HCT116 (cell line): ENCODE measurements at places on chromosomes 13 and 19. TPM values are rescaled to one million over a fixed set of nuclear protein-coding genes. Genes with fewer than 3 reads are reported as not detected.

Gene ZNF358
- total RNA-seq, result 20.7 TPM

Gene NXNL1
- not detected for total RNA-seq

Gene CNN1
- total RNA-seq, result 0.64 TPM

DNA sequence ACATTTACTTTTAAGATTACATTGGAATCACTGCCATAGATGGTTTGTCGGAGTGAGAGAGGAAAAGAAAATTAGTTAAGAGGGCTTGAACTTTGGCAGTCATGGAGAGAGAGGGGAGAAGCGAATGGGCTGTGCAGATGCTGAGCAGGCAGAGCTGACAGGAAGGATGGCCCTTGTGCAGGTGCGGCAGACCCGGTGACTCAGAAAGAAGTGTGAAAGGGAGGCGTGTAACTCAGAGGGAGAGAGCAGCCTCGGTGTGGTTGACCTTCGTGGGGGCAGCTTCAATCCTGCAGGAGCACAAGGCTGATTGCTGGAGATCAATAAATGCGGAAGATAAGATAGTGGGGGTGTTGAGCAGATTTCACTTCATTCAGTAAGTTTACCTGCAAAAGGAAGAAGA is 76.9 kb downstream of the TNFSF13B start:
- no peaks in the 10 kb centered on the region for H3K4me1 ChIP-seq
- H3K4me3 ChIP-seq, result no peak overlapping the region
- DNase-seq, result no peak
- H3K27me3 ChIP-seq, result peaks cover 37% of the 10 kb centered on the region

DNA sequence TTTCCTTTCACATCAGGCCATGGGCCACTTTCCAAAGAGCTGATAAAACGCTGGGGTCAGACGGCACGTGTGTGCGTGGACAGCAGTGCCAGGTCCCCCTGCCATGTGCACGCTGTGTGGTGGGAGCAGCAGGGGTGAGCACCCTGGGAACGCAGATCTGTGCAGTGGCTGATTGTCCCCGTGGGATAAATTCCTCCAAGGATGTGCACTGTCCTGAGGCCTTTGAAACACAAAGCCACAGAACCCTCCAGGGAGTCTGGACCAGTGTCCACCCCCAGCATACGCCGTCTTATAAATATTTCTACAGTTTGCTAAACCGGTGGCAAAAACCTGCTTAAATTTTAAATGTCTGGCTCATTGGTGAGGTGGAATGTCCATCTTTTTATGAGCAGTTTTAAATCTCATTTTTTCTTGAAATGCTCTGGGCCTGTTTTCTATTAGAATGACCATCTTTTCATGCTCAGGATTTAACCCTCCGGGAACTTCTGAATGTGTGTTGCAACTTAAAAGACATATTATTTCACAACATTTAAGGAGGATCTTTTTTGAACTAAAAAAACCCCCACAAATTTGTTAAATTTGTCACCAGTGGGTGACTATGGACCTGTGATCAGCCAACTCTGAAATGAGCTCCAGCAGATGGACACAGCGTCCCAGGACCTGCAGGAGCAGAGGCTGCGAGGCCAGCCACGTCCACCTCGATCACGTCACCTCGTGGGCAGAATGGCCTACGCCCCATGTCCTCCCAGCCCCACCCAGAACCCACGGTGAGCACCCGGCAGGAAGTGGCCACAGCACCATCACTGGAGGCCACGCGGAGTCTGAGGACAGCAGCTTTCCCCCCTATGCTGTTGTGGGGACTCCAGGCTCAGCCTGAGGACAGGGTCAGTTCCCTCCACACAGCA is 68.6 kb downstream of the RASA3 start:
- peak overlapping the region; percentile 99 for H3K27ac ChIP-seq
- no peak for DNase-seq
- H3K27me3 ChIP-seq, result no peaks in the 10 kb centered on the region
- H3K36me3 ChIP-seq, result no peaks in the 10 kb centered on the region

DNA sequence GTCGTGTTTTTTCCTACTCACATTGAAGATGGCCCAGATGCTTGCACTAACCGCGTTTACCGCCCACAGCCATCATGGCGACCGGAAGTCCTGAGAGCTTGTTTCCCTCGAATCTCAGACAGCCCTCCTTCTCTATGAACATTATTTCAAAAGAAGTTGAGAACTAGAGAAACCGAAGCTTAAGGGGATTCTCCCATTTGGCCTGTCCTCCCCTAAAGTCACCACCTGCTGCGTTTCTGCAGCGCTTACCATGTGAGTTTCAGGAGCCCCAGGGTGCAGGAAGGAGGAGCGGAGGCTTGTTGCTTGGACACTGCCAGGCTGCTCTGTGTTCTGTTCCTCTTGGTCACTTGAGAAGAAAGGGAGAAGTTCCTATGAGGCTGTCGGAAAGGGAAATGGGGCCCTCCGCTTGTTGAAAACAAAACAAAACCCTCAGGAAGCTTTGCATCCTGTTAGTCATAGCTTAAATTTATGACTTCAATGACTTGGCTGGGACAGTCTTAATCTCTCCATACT is 6.2 kb downstream of the CARD8 start:
- no peaks in the 10 kb centered on the region for H3K27me3 ChIP-seq
- DNase-seq, result no peak
- no peaks in the 10 kb centered on the region for H3K4me1 ChIP-seq
- H3K36me3 ChIP-seq, result no peaks in the 10 kb centered on the region
- no peak overlapping the region for H3K4me3 ChIP-seq

DNA sequence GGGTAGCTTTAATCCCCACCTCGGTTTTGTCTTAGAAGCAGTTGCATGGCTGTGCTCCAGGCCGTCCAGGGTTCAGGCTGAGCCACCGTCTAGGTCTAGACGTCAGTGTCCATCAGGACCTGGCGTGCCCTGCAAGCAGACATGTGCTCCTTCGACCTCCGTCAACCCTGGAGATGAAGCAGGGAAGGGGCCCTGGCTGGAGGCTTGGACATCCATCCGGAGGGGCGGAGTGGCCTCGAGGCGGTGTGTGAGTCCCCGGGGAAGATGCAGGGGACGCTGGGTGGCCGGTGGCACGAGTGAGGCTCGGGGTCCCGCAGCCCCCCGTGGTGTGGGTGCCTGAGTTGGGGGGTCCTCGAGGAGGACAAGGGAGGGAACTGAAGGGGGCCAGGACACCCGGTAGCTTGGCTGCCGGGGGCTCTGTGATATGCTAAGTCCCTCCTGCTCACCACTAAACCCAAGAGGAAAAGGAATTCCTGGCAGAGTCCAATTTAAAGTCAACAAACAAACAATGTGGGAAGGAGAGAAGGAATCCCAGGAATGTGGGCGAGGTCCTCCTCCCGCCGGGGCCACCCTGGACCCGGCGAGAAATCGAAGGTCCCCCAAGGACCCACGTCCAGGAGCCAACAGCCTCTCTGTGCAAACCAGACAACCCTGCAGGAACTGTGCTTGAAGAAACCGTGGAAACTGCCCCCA is 14.9 kb upstream of the PTBP1 start:
- H3K4me3 ChIP-seq, result peak overlapping the region; percentile 27
- peak overlapping the region; percentile 65 for H3K27ac ChIP-seq
- no peaks in the 10 kb centered on the region for H3K36me3 ChIP-seq
- no peaks in the 10 kb centered on the region for H3K27me3 ChIP-seq
- H3K4me1 ChIP-seq, result peaks cover 30% of the 10 kb centered on the region

GRCh38 chr13:51045451-51045850 is 65.6 kb downstream of the C13orf42 start:
- H3K27me3 ChIP-seq, result no peaks in the 10 kb centered on the region
- H3K4me3 ChIP-seq, result no peak overlapping the region
- no peak overlapping the region for H3K27ac ChIP-seq
- H3K4me1 ChIP-seq, result no peaks in the 10 kb centered on the region
- no peaks in the 10 kb centered on the region for H3K36me3 ChIP-seq

- no peaks in the 10 kb centered on the region for H3K27me3 ChIP-seq
- no peak for DNase-seq
- H3K4me3 ChIP-seq, result no peak overlapping the region
- H3K27ac ChIP-seq, result no peak overlapping the region
- no peaks in the 10 kb centered on the region for H3K4me1 ChIP-seq
- H3K36me3 ChIP-seq, result peaks cover 2% of the 10 kb centered on the region; the same call in 1 of the 2 replicates
Measured at GRCh38 chr19:37342753-37343152, 28.1 kb upstream of the ZNF527 start.

DNA sequence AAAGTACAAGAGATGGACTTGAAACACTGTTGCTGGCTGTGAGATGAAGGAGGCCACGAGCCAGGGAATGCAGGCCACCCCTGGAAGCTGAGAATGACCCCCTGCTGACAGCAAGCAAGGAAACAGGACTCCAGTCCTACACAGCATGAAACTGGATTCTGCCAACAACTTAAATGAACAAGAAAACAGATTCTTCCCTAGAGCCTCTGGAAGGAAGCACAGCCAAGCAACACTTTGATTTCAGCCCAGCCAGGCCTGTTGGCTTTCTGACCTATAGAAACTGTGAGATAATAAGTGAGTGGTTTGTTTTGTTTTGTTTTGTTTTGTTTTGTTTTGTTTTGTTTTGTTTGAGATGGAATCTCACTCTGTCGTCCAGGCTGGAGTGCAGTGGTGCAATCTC is 105.3 kb upstream of the CACNA1A start:
- H3K36me3 ChIP-seq, result no peaks in the 10 kb centered on the region
- H3K4me1 ChIP-seq, result no peaks in the 10 kb centered on the region
- H3K4me3 ChIP-seq, result no peak overlapping the region
- H3K27me3 ChIP-seq, result no peaks in the 10 kb centered on the region
- H3K27ac ChIP-seq, result no peak overlapping the region

DNA sequence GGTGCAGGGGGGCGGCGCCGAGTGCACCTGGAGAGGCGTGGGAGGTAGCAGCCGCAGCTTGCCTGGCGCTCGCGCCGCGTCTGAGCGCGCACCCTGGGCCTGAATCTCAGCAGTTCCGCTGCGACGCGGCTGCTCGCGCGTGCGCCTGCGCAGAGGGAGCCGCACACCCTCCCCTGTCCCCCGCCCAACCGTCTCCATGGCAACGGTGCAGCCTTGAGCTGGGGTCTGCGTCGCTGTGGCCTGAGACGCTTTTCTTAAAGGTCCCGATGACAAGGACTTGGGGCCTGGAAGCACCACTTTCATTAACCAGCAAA is at the start of gene PNMA8B:
Gene PNMA8B, minus strand, starts transcription at position 82 of the 314 bp plus-strand sequence. CDS start 402 bp downstream, outside the sequence.
- no peak within 1 kb of the TSS for H3K4me3 ChIP-seq
- H3K27me3 ChIP-seq, result no peaks in the 10 kb centered on the region
- DNase-seq, result no peak
- H3K36me3 ChIP-seq, result no peaks in the 10 kb centered on the region
- peaks cover 3% of the 10 kb centered on the region for H3K4me1 ChIP-seq

GRCh38 chr19:28960586-28960985 is 252.4 kb downstream of the UQCRFS1 start:
- no peak overlapping the region for H3K4me3 ChIP-seq
- no peaks in the 10 kb centered on the region for H3K27me3 ChIP-seq
- no peak overlapping the region for H3K27ac ChIP-seq
- H3K36me3 ChIP-seq, result no peaks in the 10 kb centered on the region
- H3K4me1 ChIP-seq, result no peaks in the 10 kb centered on the region

GRCh38 chr19:14203177-14203576 is 2.8 kb downstream of the ADGRL1 start:
- H3K27me3 ChIP-seq, result no peaks in the 10 kb centered on the region
- no peak for DNase-seq
- peaks cover 7% of the 10 kb centered on the region; the same call in 1 of the 2 replicates for H3K4me1 ChIP-seq
- no peak overlapping the region for H3K4me3 ChIP-seq

- peaks cover 4% of the 10 kb centered on the region; the same call in 1 of the 2 replicates for H3K36me3 ChIP-seq
- H3K4me3 ChIP-seq, result peak overlapping the region; percentile 97
- no peak for DNase-seq
- H3K27ac ChIP-seq, result peak overlapping the region; percentile 66; the same call in 1 of the 2 replicates
- H3K4me1 ChIP-seq, result peaks cover 35% of the 10 kb centered on the region
Measured at GRCh38 chr19:17718550-17718946, 732 bp upstream of the MAP1S start.

- H3K36me3 ChIP-seq, result no peaks in the 10 kb centered on the region
- no peak overlapping the region for H3K4me3 ChIP-seq
- DNase-seq, result no peak
- H3K27me3 ChIP-seq, result peaks cover 6% of the 10 kb centered on the region
- no peak overlapping the region for H3K27ac ChIP-seq
Measured at GRCh38 chr13:101059793-101060192, 356.5 kb downstream of the NALCN start.

GRCh38 chr13:63554157-63554556 is 2138.5 kb upstream of the PCDH20 start:
- no peak overlapping the region for H3K4me3 ChIP-seq
- H3K4me1 ChIP-seq, result no peaks in the 10 kb centered on the region
- no peak overlapping the region for H3K27ac ChIP-seq
- no peak for DNase-seq

- no peak overlapping the region for H3K4me3 ChIP-seq
- no peaks in the 10 kb centered on the region for H3K36me3 ChIP-seq
- no peaks in the 10 kb centered on the region for H3K4me1 ChIP-seq
- no peak overlapping the region for H3K27ac ChIP-seq
Measured at GRCh38 chr19:54875506-54875905, 1.5 kb downstream of the FCAR start.
